ENCODE measurements at places on chromosomes 3 and 15.

DNA sequence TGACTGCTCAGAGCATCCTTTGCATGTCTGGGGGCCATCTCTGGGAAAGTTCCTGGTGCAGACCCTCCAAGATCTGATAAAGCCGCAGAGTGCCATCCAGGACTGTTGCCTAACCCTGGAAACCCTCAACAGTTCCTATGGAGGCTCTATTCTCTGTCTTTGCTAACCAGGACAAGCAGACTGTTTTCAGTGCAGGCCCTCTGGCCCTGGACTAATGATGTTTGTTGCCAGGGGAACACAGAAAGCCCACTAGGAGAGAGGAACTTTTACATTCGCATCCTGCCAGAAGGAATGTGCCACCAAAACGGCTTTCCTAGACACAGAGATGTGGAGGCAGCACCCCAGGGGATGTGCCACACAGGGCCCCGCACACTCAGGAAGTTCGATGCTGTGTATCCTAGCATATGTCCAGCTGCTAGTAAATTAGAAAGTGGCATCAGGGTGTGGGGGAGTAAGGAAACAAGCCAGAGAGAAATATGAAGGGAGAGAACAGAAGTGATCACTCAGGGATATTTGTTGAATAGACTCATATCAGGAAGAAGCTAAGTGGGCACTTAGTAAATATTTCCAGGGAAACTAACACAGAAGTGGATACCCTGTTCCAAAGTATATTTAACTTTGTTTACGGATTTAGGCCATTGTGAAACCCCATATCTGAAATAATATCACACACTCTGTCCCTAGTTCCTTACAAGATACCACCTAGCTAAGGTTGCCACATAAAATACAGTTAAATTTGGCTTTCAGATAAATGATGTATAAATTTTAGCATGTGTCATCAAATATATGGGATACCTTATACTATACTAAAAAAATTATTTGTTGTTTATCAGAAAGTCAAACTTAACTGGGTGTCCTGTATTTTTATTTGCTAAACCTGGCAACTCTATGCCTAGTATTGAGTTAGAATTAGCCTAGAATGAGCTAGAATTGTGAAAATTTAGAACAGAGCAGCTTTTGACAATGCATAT lies 29.9 kb upstream of the TMOD3 start:
- DNase-seq: no peak

DNA sequence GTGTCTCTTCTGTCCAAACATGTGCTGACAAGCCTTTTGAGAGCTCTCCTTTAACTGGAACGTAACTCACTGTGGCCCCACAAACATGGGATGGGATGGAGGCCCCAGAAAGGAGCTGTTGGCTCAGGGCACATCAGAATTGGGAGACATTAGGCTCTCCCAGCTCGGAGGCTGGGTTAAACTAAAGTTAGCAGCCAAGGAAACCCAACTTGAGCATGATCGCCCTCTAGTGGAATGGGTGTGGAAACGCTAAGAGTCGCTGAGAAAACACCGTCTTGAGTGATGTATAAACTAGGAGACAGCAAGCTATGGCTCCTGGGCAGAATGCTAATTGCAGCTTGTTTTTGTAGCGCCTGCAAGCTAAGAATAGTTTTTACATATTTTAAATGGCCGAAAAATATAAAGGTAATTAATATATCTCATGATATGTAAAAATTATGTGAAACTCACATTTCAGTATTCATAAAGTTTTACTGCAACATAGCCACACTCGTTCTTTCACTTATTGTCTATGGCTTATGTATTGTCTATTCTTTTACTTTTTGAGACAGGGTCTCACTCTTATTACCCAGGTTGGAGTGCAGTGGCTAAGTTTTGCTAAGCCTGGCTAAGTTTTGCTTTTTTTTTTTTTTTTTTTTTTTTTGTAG lies 138.8 kb upstream of the HACD2 start:
- DNase-seq: peak; percentile 85

- DNase-seq: no peak
Observed at GRCh38 chr3:187125319-187126031, 13.8 kb downstream of the RPL39L start.

DNA sequence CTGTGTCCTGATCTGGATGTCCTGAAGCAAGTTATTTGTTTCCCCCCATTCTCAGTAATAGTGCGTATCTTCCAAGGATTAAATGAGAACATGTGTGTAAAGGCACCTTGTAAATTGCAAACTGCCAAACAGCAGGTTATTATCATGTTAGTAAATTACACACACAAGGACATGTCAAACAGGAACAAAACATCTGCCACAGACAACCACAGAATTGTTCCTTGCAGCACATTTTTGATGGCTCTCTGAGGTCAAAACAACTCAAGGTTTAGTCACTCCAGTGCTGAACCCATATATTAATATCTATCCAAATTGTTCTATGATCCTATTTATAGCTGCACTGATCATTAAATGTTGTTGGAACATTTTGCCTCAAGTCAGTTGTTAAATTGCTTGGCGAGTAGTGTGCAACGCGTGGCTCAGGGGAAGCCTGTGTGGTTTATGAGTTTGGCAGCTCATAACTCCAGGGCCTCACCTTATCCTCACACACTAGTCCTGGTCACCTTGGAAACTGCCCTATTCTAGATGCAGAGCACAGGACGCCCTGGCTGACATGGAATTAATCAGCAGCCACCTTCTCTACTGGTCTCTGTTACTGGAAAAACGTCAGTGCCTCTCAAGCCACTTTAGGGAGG lies 46.3 kb upstream of the CDV3 start:
- no peak for DNase-seq

DNA sequence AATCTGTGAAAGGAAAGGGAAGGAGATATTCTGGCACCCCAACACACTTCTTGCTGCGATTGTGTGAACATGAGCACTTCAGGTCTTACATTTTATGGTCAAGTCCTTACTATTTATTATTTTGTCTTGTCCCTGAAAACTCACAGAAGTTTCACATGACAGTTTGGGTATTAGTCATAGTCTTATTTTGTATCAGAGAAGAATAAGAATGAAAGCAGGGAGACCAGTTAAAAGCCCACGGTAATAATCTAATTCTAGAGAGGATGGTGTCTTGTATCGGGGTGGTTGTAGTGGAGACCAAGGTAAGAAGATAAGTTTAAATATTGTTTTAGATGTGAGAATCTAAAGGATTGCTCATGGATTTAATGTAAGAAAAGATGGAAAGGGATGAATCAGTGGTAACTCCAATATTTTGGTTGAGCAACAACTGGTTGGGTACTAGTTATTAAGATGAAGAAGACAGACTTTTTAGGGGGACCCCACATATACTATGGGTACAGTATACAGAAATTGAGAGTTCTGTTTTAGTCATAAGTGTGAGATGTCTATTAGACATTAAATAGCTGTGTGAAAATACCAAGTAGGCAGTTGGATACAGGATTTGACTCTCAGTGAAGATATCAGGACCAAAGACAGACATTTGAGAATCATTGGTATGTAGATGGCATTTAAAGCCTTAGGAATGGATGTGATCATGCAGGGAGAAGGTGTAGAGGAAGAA lies 227.6 kb downstream of the MFSD1 start:
- DNase-seq: no peak

- DNase-seq: no peak
Observed at GRCh38 chr3:45741742-45742460, 52.7 kb downstream of the SACM1L start.

DNA sequence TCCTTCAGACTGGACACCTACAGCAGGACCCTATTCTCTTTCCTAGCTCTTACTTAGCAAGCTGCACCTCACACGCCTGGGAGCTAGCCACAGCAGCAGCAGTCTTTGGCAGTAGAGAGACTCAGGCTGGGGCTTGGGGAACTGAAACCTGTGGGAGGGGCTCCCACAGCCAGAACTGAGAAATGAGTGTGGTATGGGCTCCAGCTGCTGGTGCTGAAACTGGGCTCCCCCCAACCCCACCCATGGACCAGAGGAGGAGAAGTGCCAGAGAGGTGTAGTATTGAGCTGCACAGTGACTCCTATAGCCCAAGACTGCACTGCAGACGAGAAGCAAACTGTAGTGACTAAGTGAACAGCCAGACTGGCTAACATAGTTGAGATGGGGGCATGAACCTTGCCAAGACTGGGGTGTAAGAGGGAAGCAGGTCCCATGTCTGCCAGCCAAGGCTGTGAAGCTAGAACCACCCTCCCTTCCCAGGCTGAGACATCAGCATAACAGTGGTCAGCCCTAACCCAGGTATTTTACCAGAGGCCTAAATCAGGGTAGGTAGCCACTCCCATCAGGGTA lies 62.5 kb downstream of the MYO5A start:
- no peak for DNase-seq

DNA sequence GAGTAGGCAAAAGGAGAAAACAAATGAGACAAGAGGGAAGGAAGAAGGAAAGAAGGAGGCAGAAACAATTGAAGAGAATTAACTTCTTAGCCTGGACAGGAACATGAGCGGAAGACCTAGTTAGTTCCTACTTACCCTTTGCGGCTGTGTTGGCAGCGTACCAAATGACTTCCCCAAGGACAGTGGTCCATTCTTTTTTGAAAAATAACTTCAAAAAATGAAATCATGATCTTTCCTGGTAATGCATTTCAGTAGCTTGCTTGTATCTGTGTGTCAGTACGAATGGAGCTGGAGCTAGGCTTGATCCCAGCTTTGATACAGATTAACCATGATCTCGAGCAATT lies 41.5 kb upstream of the CFAP161 start:
- DNase-seq: no peak
